ENCODE measurements at places on chromosomes 6 and 20.

GRCh38 chr6:161701056-161701455 lies 427.2 kb upstream of the AGPAT4 start:
- no peak for DNase-seq

GRCh38 chr20:57082357-57082945 lies 184.0 kb downstream of the BMP7 start:
- DNase-seq = no peak

GRCh38 chr6:15627821-15628220 lies 35.0 kb downstream of the DTNBP1 start:
- DNase-seq = no peak

- no peak for DNase-seq
These were observed 95.7 kb upstream of the GGTLC1 start for GRCh38 chr20:24084281-24084680.

- no peak for DNase-seq
These were observed 44.2 kb downstream of the FNDC1 start for GRCh38 chr6:159213405-159213804.

DNA sequence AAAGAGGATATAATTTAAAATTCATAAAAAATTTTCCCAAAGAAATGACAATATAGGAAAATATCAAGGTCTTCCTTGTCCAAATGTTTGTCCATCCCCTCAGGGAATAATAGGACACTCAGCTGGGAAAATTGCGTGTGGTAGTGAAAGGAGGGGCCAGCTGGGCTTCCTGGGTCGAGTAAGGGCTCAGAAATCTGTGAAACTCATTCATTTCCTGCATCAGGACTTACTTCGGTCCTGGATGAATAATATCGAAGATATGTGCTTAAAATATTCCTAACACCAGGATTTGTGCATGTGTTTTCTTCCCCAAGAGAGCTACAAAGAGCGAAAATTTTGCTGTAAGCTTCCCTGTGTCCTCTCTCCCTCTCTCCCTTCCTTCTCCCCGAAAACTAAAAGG lies 118.2 kb upstream of the GJE1 start:
- DNase-seq = no peak

GRCh38 chr6:133768656-133769295 lies 120.1 kb upstream of the TCF21 start:
- no peak for DNase-seq

DNA sequence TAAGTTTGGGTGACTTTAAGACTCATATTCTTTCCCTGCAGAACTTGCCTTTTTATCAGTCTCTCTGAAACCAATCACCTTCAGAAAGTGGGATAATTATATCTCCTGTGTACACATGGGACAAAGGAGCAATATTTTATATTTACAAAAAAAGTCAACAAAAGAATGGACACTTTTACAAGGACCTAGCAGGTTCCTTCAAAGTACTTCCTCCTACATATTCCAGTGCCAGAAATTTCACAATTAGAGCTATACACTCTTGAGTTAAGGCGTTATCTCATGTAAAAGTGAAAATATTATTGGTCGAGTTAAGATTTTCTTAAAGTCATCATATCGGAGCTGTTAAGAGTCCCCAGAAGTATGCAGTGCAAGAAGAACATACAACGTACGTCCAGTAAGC lies 98.9 kb upstream of the MAFB start:
- DNase-seq = no peak

- DNase-seq = no peak
These were observed 805.7 kb downstream of the KIF16B start for GRCh38 chr20:15767586-15767985.
